ENCODE measurements at places on chromosomes 16 and 17.

DNA sequence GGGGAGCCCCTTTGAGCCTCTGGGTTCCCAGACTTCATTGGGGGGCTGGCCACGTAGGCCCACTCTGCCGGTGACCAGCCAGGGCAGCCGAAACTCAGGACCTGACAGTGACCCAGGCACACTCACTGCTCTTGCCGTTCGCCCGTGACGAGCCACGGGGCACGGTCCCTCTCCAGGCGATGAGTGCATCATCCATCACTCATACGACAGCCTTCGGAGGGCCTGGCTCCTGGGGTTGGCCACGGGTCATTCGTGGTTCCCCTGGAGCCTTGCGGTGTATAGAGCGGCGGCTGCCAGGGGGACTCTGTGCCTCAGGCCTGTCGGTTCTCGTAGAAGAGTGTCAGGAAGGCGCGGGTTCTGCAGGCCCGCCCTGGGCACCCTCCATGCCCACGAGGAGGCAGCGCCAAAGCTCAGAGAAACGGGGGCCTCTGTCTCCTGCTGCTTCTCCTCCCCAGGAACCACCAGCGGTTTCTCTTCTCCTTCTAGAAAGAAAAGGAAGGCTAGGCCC, 11.2 kb upstream of the NUDT16L1 start:
- no peak for DNase-seq

DNA sequence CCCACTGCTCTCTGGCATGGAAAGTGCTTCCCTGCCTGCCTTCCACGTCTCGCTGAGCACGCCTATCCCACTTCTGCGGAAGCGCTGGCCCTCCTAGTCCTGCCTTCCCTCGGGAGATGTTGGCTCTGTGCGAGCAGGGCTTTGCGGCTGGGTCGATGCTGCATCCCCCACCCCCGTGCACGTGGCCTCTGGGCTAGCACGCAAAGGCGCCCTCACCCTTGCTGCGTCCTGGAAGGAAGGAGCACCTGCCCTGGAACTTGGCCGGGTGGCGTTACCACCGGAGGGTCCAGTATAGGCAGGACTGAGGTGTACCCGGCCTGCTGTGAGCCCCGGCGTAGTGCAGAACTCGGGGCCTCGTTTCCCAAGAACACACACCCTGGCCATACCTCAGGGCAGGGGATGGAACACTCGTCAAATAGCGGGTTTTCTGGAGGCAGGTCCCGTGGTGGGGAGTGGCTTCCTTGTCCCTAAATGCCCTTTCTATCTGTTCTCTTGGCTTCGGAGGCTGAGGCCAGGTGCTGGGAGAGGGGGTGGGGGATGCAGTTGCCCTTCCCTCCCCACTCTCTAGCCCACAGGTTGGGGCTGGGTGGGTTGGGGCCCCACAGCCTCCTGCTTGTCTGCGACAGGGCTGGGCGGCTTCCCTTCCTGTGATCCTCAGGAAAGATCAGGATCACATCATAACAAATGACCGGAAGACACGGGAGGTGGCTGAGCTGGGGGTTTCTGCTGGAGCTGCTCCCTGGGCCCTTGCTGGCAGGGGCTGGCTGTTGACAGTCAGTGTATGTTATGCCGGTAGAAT, 17.4 kb downstream of the BAIAP2 start:
- DNase-seq = no peak

DNA sequence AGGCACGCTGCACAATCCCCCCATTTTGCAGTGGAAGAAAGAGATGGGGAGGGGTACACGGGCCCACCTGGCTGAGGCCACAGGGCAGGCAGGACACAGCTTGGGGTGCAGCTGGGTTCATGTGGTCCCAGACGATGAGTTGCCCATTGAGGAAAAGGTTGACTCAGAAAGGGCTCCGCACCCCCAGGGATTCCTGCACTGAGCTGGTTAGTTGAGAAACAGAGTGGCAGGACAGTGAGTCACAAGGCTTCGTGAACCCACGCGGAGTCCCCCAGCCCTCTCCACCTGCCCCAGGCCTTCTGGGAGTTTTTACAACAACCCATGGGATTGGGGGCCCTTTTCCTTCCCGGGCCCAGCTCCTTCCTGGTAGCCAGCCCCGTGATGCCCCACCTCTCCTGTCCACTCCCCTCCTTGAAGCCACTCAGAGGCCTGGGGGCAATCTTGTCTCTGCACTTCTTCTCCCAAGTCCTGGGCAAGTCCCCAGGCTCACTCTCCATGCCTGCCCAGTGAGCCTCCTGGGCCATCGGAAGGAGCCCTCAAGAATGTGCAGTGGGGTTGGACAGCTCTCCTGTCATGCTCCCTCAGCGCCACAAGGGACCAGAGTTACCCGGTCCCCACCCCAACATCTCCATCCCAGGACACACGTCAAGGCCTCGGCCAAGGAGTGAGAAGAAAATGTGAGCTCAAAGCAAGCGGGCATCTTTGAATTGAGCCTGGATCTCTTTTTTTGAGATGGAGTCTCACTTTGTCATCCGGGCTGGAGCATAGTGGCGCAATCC, 251.2 kb downstream of the PARN start:
- no peak for DNase-seq

DNA sequence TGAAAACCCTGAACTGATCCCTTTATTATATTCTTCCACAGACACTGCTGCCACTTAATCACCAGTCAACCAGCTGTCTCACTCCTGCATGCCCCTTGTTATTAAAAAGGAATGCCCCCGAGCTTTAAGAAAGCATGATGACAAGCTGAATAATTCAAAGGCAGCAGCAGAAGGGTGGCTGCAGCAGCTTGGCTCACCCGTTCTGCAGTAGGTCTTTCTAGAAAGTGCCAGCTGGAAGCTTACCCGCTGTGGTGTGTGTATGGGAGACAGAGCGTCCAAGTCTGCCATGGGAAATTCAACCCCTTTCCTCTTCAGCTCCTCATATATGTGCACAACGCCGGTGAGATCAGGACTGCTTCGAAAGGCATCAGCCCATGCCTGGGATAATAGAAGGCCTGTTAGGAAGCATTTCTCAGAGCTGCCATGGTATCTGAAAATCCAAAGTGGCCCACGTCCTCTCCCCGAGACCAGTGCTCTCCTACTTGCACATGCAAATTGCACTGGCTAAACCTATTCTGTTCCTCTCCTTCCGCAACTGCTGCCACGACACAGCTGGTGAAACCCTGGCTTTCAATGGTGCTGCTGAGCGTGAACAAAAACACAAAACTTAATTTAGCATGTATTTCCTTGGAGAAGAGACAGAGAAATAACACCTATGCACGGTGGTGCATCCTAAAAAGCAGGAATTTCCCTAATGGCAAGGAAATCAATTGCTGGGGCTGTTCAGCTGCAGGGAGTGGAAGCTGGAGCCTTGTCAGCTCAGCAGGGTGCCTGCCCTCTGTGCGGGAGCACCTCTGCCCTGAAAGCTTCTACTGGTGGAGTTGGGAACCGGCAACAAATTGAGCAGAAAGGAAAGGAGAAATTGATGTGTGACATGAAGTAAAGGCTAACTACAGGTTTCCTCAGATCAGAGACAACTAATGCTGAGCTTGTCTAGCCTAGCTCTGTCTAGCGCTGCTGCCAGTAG, 47.9 kb upstream of the SREBF1 start:
- DNase-seq = no peak

- no peak for DNase-seq
Measured at GRCh38 chr16:31213342-31213741, 577 bp upstream of the TRIM72 start.

GRCh38 chr17:12727076-12727760, 61.5 kb downstream of the MYOCD start:
- no peak for DNase-seq

DNA sequence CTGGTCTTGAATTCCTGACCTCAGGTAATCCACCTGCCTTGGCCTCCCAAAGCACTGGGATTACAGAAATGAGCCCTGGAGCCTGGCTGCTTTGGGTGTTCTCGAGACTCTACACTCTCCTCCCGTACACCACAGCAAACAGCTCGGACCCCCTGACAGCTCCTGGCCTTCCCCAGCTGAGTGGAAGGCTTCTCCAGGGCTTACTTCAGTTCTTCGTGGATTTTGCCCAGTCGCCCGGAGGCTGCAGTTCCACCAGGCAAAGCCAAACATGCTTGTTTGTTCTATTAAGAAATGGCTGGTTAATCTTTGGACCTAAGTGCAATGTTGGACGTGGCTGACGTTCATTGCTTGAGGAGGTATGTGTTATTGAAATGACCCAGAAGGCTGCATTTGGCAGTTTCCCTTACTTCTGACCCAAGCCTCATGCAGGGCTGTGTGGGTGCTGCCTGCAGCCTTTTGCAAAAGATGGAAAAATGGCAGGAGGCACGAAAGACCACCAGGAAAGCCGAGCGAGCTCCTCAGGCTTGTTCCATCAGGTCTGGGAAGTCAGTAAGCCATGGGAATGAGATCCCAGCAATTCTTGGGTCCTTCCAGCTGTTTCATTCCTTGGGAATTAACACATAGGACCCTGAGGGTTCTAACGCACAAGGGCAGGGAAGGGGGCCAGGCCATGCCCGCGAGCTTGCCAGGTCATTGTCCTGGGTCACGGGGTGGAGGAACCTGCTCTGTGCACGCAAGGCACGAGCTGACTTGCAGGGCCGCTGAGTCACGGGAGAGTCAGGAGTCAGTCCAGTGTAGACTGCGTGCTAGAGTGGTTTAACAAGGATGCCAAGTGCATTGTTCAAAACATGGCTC, 23.9 kb upstream of the KLHDC4 start:
- DNase-seq = no peak

DNA sequence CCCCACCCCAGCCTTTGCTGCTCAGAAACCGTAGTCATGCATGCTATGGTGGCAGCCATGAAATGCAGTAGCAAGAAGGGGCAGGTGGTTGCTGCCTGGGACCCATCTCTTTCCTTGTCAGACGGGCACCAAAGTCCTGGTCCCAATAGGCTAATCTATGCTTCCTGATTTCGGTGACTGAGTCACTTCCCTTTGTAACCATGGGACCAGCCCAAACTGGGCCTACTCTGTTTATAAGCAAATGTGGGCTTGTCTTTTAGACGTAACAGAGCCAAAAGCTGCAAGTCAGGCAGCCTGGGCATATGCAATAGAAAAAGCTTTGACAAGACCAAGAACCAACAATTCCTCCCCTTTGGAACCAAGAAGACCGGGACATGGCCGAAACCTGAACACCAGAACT, 99.1 kb upstream of the RBBP6 start:
- DNase-seq = no peak

GRCh38 chr17:81095383-81095762, 60.4 kb downstream of the BAIAP2 start:
- DNase-seq = no peak

- DNase-seq = no peak
Measured at GRCh38 chr16:81137754-81138153, 41.6 kb upstream of the GCSH start.

GRCh38 chr16:74766729-74767128, 7.9 kb downstream of the FA2H start:
- no peak for DNase-seq

All from KBM-7 (cell line).